ENCODE measurements at places on chromosomes 2 and 18.
A peak's percentile ranks its signal among the peaks of the same experiment; 100 is the strongest.

- DNase-seq: no peak
These were observed 97.2 kb upstream of the ALKAL2 start for GRCh38 chr2:385061-385460.

DNA sequence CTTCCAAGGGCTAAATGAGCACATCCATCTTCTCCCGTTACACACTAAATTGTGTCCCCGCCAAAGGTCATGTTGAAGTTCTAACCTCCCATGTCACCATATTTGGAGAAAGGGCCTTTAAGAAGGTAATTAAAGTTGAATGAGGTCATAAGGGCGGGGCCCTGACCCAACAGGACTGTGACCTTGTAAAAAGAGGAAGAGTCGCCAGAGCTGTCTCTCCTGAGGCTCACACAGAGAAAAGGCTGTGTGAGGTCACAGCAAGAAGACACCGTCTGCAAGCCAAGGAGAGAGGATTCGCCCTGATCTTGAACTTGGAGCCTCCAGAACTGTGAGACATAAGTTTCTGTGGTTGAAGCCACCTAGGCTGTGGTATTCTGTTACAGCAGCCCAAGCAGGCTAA lies 24.1 kb downstream of the TRABD2A start:
- no peak for DNase-seq

DNA sequence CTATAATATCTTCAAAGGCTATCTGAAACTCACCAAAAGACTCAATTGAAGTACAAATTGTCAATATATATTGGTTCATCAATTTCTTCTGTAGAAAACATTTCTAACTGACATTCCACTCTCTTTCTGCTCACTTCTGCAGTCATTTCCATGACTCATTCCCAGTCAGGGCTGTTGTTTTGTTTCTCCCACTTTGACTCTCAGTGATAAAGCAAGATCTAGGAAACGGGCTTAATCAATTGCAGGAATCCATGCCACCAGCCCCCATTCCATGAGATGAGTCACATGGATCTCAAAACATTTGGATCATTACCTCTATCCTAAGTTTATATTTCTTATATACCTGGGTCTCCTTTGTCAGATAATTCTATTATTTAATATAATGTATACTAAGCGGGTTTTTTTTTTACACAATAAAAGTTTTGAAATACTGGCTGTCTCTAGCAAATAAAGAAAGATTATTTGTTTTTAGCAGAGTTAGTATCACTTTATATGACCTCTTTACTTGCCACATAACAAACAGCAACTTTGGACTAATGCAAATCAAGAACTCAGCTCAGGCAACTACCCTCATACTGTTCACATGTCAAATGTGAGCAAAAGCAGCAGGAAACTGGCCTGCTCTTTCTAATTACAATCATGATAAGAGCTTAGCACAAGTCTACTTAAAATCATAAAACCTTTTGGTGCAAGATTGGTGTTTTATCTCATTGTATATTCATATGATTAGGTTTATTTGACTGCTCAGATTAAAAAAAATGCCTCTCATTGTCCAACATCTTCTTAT lies 251.1 kb upstream of the PIK3C3 start:
- no peak for DNase-seq

DNA sequence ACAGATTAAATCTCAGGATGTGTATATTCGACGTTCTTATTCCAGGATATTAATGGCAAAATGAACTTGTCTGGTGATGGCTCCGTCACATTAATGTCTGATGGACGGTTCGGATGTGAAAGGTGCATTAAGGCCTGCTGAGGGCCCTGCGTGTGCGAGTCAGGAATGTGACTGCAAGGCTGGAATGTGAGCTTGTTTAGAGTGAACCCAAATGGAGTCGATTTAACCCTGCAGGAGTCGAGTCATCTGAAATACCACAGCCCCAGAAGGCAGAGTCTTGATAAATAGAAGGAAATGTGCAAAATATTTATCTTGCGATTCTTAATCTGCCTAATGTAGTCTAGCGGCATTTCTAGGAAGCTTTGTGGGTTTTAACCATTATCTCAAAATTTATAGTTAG lies 44.3 kb downstream of the RDH14 start:
- no peak for DNase-seq

DNA sequence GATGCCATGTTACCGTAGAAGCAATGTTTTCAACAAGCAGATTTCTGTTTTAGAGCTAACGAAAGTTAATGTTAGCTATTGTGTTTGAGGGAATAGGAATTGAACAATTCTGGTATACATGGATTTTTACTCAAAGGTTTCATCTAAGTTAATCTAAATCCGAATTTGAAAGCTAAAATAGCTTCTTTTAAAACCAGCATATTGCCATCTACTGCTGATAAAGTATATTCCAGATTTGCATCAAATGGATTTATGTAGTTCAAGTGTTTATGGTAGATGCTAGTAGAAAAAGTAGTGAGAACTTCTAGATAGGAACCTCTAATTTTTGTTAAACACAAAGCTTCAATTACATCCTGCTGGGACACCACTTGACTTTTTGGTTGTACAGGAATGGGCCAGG lies 1569.5 kb upstream of the NXPH2 start:
- no peak for DNase-seq

DNA sequence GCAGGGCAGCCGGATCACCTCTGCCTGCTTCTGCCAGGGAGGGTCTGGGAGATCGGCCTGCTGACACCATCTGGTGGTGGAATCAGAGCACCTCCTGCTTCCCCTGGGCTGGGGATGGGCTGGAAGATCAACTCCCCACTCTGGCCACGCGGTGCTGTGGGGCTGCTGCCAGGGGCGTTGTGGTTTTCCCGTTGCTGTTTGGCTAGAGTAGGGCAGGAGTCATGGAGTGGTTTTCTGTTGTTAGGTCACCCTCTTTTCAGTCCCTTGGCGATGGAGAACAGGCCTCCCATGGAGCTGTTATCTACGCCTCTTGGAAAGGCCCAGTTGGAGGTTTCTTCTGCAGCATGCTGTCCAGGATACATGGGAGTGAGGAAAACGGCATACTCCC lies 15.2 kb downstream of the BCL2L11 start:
- DNase-seq: no peak

DNA sequence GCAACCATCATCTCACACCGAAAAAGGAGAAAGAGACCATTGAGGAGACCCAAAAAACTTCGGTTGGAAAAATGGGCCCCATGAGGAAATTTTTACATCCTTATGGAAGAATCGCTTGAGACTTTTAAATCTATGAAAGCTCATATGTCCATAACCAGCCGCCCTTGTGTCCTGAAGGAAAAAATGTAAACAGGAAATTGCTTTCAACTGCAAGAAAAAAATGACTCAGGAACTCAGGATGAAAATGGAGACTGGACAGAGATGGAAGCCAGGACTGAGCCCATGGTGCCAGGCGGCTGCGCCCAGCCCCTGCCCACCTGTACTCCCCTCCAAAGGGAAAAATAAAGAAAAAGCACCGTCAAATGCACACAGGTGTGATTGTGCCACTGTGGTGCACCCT lies 81.5 kb upstream of the SLC66A3 start:
- no peak for DNase-seq

GRCh38 chr18:79185648-79186047 lies 116.5 kb downstream of the ATP9B start:
- DNase-seq: no peak

DNA sequence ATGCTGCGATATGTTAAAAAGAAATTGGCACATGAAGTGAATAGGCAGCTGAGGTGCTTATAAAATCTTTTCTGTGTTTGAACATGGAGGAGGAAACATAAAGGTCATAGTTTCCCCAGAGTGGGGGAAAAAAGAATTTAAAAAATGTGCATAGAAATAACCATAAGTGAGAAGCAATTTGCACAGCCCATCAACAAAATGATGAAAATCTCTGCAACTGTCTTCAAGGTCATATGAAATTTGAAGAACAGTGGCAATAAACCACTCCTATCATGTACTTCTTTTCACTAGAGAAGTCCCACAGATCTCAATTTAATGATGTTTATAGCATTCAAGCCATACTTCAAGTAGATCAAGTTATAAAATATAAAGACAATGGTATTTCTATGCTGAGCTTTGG lies 46.7 kb upstream of the ZNF804A start:
- DNase-seq: no peak

DNA sequence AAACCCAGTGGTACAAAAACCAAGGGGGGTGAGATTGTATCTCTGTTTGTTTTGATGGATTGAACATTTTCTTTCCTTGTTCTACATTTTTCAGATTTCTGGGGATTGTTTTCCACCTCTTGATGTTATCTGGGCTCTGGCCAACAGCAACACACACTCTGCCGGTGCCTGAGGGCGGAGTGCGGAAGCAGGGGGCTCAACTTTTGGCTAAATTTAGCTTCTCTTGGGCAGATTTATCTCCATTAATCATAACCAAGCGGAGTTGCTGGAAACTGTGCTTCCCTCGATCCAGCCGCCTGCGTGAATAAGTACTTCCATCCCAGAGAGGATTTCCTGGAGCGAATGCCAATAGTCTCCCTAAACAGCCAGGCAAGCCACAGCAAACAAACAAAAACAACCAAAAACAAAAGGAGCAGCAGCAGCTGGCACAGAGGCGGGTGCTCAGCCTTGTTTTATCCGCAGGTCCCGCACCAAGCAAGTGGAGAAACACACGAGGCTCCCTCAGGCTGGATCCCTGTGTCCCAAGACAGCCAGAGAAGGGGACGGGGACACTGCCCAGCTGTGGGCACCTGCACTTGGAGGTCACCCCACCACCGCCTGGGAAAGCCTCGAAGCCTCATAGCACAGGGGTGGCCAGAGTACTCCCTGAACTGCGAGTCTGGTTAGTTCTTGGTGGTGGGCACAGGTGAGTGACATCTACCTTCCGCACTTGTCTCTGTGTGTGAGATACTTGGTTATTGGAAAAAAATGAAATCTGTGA lies 143.4 kb downstream of the NDUFA10 start:
- no peak for DNase-seq

- no peak for DNase-seq
These were observed 1022.4 kb downstream of the TMEM182 start for GRCh38 chr2:103784261-103784660.

DNA sequence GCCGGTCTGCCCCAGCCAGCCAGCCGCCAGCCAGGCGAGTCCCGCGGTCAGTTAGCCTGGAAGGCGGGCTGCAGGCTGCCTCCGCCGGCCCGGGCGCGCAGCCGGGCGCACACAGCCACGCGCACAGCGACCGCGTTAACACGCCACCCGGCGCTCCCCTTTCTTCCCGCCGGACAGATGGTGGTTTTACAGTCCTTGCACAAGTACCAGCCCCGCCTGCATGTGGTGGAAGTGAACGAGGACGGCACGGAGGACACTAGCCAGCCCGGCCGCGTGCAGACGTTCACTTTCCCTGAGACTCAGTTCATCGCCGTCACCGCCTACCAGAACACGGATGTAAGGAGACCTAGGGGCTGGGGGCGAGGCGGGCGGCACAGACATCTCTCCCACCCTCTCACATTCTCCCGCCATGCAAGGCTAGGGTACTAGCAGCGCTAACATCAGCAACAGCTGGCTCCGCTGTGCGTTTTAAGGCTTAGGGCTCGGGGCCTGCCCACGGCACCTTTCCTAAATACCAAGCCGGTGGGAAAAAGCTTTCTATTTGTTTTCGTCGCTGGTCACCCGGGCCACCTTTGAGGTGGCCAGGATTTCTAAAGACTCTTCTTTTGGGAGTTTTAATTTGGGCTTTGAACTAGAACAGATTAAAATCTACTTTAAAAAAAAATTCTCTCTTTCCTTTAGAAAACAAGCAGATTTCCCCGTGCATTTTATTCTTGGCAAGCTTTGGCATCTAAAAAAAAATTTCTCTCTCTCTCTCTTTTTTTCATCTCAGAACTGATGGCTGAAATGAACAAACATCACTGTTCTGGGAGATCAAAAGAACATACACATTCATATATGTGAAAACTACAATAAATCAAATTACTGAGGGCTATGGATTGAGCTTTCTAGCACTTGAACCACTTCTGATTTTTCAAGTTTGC lies 2.9 kb downstream of the TBR1 start:
- no peak for DNase-seq

DNA sequence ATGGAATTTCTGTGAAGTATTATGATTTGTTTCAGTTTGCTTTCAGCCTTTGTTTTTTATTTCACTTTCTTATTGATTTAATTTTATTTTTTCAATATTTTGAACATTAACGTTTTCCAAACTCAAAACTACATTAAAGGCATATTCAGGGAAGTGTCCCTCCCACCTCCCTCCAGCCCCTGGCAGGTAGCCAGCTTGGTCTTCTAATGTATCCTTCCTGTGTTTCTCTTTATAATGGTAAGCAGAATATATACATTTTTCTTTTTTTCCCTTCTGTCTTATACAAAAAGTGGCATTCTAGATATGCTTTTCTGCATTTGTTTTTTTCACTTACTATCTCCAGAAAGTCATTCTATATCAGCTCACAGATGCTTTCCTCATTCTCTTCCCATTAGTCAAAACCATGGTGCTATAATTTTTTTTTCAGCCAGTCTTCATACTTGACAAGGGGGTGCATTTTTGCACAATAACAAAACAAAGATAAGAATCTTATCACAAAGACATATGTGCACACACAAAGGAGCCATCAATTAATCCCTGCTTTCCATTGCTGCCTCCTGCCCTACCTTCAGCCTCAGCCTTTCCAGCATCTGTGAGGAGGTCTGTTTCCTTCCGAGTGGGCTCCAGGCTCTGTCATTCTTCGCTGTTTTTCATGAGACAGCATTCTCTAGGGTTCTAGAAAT lies 33.7 kb upstream of the TMEM177 start:
- DNase-seq: no peak

DNA sequence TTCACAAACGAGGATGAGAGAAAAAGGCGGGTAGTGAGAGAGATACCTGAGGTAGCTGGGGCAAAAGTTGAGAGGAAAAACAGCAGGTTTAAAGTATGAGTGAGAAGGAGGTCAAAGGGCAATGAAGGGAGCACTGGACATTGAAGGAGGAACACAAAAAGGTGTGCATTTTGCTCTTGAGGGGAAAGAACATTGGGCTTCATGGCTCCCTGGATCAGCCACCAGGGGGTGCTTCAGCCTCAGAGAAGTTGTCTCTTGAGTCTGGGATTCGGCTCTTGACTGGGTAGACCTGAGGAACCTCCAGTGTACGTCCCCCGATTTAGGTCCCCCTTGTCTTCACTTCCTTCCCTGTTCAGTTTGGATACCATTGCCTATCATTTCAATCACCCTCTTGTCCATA lies 128.5 kb downstream of the RAPGEF4 start:
- DNase-seq: peak; percentile 32

All from CMK (cell line).